ENCODE measurements at places on chromosomes 2 and 18. TPM values are rescaled to one million over a fixed set of nuclear protein-coding genes. Genes with fewer than 3 reads are reported as not detected.

The SERPINE2 gene
- total RNA-seq: 149 TPM

The SERPINB2 gene
- total RNA-seq: 1.4 TPM

The MARCO gene
- not detected for total RNA-seq

The LGALSL gene
- total RNA-seq: 1.7 TPM

The LIMS2 gene
- total RNA-seq: 0.77 TPM

The APOB gene
- not detected for total RNA-seq

The CCDC102B gene
- 5.3 TPM for total RNA-seq

The HDLBP gene
- 1,692 TPM for total RNA-seq

The IGFBP5 gene
- total RNA-seq: 213 TPM

The FSIP2 gene
- under 0.01 TPM for total RNA-seq

The LIMS4 gene
- 0.77 TPM for total RNA-seq

The INHBB gene
- not detected for total RNA-seq

The PLGLB2 gene
- 0.63 TPM for total RNA-seq

The C2orf81 gene
- 1.4 TPM for total RNA-seq

The TMEM163 gene
- not detected for total RNA-seq

The DOK6 gene
- total RNA-seq: 9.0 TPM

The C2orf76 gene
- total RNA-seq: 11.7 TPM

The AGXT gene
- total RNA-seq: not detected

The GATA6 gene
- 3.5 TPM for total RNA-seq

The CYP27A1 gene
- 36.0 TPM for total RNA-seq

The KLHL41 gene
- total RNA-seq: 2.5 TPM

The IL37 gene
- total RNA-seq: not detected

The MIB1 gene
- 78.3 TPM for total RNA-seq

The COBLL1 gene
- total RNA-seq: 2.5 TPM
